Fibroblast of skin of right quadriceps (primary cell): ENCODE measurements at places on chromosomes 4 and X.
A peak's percentile ranks its signal among the peaks of the same experiment; 100 is the strongest.

DNA sequence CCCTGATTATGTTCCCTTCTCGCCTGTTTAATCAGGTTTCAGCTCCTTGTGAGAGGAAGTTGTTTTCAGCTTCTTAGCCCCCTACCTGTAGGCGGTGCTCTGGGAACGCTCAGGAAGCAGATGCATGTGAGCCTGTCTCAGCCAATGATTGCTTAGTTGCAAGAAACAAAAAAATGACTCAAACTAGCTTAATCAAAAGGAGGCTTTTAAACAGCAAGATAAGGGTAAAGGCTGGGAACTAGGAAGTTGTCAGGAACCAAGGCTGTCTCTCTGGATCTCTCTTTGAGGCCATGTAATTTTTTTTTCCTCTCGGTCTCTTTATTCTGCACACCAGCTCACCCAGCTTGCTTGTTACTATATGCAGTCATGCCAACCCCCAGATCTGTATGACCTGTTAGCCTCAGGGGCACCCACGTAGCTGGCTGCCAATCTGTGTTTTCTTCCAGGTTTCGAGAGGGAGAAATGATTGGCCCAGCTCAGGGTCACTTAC, 109.1 kb downstream of the PTTG2 start:
- DNase-seq, result peak; percentile 45

DNA sequence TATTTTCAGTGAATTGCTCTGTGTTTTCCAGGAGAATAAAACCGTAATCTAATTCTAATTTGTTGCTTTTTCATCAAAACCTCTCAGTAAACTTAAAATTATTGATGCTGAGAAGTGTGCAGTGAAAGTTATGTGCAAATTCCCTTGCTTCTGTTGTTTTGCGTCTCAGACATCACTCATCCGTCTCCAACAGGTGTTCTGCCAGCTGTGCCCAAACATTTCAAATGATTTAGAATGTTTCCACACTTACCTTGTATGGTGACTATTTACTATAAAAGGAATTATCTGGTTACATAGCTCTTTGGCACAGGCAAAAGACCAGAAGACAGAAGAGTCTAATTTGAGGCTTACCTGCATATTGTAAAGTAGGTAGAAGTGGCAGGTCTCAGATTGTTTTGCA, 184.0 kb downstream of the BMPR1B start:
- DNase-seq, result no peak

- no peak for DNase-seq
Measured at GRCh38 chr4:5991405-5991804, 26.8 kb downstream of the C4orf50 start.

- DNase-seq, result peak; percentile 62
Measured at GRCh38 chrX:107561468-107562215, 66.7 kb upstream of the PRPS1 start.

- DNase-seq, result no peak
Measured at GRCh38 chr4:41213625-41214135, 662 bp downstream of the APBB2 start.

- DNase-seq, result no peak
Measured at GRCh38 chrX:152061557-152061956, 76.8 kb downstream of the MAGEA10 start.

DNA sequence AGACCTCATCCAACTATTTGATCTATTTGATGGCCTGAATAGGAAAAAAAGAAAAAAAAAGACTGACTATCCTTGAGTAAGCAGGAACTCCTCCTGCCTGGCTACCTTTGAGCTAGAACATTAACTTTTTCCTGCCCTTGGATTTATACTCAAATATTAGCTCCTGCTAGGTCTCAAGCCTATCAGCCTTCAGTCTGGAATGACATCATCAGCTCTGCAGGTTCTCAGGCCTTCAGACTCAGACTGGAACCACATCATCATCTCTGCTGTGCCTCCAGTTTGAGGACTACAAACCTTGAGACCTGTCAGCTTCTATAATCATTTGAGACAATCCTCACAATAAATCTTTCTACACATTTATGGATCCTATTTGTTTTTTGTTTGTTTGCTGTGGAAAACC, 754.0 kb upstream of the SLIT2 start:
- DNase-seq, result no peak
